ENCODE measurements at places on chromosomes 3 and 15.

GRCh38 chr3:115713284-115713683 is 90.0 kb downstream of the GAP43 start:
- peak; percentile 64 for DNase-seq

DNA sequence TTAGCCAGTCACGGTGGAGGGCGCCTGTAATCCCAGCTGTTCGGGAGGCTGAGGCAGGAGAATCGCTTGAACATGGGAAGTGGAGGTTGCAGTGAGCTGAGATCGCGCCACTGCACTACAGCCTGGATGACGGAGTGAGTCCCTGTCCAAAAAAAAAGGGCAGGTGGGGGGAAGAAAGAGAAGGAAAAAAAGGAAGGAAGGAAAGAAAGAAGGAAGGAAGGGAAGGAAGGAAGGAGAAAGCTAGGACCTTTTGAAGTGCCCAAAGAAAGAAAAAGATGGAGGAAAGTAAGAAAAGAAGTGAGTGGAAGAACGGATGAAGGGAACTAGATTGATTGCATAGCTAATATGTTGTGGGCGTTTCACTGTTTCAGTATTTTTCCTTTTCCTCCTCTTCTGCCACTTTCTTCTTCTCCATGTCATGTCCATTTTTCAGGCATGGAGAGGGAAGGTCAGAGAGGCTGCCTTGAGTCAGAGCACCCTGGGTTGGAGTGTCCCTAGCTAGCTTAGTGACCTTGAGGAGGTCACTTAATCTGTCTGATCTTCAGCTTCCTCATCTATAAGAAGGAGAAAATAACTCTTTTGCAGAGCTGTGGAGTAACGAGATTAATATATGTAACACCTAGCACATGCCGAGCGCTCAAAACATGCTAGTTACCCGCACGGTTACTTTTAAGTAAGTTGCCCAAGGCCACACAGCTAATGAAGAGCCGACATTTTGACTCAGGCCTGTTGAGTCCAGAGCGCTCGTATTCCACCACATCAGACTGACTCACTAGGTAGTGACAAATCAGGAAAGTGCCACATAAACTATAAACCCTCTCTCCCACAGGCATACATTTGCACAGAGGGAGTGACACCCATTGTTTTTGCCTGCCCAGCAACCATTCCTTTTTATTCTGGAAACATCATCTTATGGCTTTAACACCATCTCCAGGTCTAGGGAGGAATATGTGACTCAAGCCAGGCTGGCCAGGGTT is 42.2 kb downstream of the BHLHE40 start:
- peak; percentile 87 for DNase-seq

DNA sequence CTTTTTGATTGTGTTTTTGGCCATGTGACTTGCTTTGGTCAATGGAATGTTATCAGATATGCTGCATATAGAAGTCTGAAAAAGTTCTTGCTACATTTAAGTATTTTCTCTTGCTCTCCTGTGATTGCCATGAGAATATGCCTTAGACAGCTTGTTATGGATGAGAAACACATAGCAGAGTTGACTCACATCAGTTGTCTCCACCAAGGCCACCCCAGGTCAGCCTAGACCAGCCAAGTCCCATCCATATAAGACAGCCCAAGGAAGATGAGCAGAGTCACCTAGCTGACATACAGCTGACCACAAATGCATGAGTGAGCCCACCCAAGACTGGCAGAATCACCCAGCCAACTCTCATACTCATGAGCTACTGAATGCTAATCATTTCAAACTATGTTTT is 153.0 kb downstream of the THRB start:
- no peak for DNase-seq

DNA sequence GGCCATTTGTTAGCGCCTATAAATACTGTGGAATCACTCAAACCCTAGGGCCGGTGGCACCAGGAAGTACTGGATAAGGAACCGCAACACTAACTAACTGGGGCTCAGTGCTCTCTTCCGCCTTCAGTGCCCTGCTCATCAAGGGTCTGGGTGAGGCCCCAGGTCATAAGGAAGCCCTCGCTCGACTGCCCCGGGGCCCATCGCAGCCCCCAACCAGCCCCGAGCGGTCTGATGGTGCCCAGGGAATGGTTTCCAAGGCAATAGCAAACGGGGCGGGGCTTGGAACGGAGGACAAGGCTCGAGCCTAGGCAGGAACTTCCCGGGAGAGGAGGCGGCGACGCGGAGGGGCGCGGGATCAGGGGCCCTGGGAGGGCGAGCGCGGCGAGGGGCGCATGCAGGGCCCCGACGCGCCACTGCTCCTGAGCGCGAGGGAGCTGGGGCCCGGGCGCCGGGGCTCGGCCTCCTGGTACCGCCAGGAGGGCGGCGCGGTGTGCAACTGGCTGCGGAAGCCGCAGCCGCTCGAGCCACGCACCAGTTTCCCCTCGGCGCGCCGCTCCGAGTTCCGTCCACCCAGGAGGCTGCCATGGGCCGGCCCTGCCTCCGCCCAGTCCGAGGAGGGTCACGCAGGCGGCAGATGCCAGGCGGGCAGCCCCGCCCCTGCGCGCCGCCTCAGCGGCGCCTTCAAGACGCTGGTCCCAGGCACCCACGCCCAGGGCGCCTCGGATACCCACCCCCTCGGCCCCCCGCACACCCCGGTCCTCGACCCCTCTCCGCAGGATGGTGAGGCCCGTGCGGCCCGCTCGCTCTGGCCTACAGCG is at the start of gene TTLL3:
Gene TTLL3, plus strand, starts transcription at position 648 of the 818 bp plus-strand sequence. CDS start 400 bp downstream, outside the sequence.
- peak; percentile 63 for DNase-seq

- no peak for DNase-seq
Measured at GRCh38 chr3:71120012-71120411, 463.5 kb downstream of the FOXP1 start.

DNA sequence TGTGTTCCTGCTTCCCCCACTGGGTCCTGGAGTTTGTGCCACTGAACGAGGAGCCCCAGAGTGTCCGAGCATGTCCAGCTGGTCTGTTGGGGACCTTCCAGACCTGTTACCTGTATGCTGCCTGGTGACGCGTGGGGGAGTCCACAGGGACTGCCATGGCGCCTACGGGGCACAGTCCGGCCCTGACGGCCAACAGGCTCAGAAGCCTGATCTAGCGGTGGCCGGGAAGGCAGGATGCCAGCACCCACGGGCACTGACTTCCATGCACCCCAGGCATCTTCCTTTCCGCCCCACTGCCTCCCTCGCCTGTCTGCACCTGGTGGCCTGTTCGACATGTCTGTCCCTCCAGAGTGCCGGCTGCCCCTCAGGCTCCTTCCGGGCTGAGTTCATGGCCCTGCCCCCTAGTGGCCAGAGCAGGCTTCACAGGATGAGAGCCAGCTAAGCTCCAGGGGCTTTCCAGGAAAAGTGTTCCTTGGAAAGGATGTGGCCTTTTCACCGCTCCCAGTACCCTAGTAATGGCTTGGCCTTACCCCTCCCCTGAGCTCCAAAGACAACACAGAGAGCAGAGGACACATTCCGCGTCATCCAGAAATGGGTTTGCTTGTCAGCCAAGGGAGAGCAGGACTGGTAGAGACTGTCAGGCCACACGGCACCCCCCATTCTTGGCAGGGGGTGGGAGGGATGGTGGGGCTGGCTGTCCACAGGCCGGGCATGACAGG is 35.7 kb downstream of the NGRN start:
- peak; percentile 50 for DNase-seq
